ENCODE measurements at places on chromosomes 6 and 20. TPM values are rescaled to one million over a fixed set of nuclear protein-coding genes. Genes with fewer than 3 reads are reported as not detected.

The KCNB1 gene
- total RNA-seq = 49.4 TPM

The SAPCD1 gene
- not detected for total RNA-seq

The PDYN gene
- not detected for total RNA-seq

The CDH22 gene
- 0.69 TPM for total RNA-seq

The HS3ST5 gene
- total RNA-seq = not detected

The MDFI gene
- total RNA-seq = 4.0 TPM

The DSN1 gene
- total RNA-seq = 5.1 TPM

The CLPSL2 gene
- total RNA-seq = not detected

The BCAS1 gene
- total RNA-seq = 0.46 TPM

Measured in esophagus muscularis mucosa (tissue), 4 donors.